CD4-positive, alpha-beta T cell treated with Interleukin-12 subunit alpha and Interleukin-12 subunit beta, for 1 hour (primary cell): ENCODE measurements at places on chromosomes 11 and 22.

GRCh38 chr11:9379041-9379440 lies 5.4 kb upstream of the IPO7 start:
- DNase-seq, result no peak

DNA sequence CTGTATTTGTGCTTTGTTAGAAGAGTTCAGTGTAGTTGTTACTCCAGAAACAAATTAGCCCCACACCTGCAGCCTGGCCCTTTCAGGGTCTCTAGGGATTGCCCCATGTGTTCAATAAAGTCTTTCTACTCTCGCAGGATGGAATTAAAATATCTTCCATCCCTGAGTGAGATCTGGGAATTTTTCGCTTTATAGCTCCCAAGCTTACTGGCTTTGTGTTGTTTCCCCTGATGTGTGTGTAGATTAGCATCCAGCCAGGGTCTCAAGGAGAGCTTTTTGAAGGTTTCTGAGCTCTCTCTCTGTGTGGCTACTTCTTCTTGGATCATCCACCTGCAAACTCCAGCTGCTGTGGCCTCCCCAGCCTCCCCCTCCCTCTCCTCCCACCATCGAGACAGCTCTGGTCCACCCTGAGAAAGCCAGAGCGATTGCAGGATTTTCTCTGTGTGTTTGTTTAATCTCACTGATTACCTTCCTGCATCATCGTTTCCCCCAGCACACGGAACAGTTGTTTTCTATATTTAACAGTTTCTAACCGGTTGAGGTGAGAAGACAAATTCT lies 553.5 kb downstream of the TBC1D22A start:
- DNase-seq, result no peak

DNA sequence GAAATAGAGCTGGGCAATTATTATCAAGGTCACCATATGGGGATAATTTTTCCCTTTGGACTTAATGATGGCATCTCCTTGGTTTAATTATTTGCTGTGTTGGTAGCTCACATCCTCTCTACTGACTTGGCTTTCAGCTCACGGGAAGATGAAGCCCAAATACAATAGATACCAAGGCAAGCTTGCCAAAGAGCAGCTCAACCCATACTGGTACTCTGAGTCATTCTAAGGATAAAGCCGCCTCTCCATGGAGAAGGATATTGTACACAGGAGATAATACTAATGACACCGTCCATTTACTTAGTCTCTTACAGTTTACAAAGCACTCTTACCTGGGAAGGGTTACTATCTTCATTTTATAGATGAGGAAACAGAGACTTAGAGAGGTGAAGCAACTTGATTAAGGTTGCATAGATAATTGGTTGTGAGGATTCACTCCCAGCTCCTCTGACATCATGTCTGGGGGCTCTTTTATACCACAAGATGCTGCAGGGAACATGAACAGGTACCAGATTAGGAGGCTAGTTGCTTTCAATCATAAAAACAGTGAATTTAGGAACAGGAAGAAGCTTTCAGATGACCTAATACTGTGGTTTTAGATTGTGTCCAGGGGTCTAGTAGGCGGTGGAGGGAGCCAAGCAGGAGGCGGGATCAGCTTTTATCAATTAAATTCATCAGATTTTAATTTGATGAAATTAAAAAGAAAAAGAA lies 48.3 kb upstream of the PICALM start:
- no peak for DNase-seq

- DNase-seq, result no peak
Observed at GRCh38 chr11:132621976-132622580, 910.2 kb downstream of the OPCML start.

- DNase-seq, result no peak
Observed at GRCh38 chr11:115162919-115163318, 341.3 kb downstream of the CADM1 start.

GRCh38 chr22:50697667-50698506 lies 25.3 kb downstream of the SHANK3 start:
- no peak for DNase-seq

DNA sequence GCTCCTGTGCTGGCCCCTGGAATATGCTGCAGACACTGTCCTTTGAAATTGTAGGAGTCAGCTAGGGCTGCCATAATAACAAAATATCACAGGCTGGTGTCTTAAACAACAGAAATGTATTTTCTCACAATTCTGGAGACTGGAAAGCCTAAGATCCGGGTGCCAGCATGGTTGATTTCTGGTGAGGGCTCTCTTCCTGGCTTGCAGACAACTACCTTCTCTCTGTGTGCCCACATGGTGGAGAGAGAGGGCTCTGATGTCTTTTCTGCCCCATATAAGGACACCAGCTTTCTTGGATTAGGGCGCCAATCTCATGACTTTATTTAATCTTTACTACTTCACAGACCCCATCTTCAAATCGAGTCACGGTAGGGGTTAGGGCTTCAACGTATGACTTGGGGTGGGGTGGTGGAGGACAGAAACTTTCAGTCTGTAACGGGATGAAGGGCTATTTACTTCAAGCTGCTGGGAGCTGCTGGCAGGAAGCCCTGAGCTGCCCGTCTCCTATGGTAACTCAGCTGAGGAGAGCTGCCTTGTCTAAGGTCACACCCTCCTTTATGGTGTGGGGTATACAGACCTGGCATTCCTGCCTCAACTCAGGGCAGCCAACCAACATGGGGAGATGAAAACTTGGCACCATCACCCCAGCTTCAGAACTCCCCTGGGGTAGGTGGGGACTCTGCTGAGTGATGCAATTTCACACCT lies 142.9 kb upstream of the ZBED5 start:
- DNase-seq, result no peak

DNA sequence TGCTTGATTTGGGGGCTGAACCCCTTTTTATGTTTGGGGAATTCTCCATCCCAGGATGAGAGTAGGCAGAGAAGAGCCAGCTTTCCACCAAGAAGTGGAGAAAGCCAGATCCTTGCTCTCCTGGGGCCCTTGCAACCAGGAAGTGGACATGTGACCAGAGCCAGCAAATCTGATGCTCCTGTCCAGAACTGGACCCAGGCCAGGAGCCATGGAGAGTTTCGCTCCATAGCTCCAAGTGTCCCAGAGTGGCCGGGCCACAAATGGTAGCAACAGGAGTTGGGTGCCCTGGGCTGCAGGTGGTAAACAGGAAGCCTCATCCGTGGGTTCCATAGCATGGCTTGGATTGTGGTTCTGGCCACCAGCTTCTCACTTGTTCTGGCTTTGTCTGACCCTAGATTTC lies 93.9 kb upstream of the CD82 start:
- DNase-seq, result no peak

- DNase-seq, result no peak
Observed at GRCh38 chr11:92122561-92122960, 102.1 kb upstream of the FAT3 start.

DNA sequence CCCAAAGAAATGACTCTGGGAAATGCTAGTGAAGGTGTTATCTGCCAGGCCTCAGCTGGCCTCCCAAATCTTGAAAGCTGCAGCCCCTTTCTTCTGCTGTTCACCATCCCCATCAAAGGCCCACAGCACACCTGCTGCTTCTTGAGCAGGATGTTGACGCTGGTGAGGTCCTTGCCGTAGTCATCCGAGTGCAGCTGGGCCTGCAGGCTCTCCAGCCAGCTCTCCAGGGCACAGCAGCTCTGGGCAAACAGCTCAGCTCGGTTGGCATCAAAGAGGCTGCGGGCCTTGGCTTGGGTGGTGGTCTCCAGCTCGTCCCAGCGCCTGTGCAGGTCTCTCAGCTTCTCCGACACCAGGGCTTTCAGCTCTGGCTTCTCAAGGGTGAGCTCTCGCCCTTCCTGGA lies 18.5 kb upstream of the RBM4B start:
- DNase-seq, result no peak

- peak; percentile 22 for DNase-seq
Observed at GRCh38 chr11:66126064-66126463, 56.0 kb downstream of the PACS1 start.

- DNase-seq, result no peak
Observed at GRCh38 chr11:128412847-128413791, 174.2 kb downstream of the ETS1 start.

GRCh38 chr11:23570828-23571227 lies 710.6 kb upstream of the CCDC179 start:
- no peak for DNase-seq

GRCh38 chr22:38233427-38233826 lies 31.6 kb downstream of the MAFF start:
- no peak for DNase-seq

DNA sequence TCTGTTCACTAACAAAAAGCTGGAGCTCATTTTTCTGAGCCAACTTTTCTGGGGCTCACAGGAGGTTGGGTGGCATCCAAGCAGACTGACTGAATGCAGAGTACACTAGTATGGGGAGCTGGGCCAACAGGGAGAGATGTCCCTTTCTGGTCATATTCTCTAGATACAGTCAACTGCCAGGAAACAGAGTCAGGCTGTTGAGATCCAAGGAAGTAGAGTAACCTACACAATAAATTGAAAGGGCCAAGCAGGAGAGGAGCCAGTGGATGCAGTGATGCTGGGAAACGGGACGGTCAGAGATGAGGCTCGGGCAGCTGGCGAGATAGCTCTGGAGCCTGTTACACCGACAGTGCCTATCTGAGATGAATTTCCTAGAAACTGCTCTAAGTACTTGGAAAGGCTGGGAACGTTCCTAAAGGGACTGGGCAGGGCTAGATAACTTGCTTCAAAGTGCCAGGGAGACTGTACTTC lies 71.1 kb downstream of the LARGE2 start:
- no peak for DNase-seq

DNA sequence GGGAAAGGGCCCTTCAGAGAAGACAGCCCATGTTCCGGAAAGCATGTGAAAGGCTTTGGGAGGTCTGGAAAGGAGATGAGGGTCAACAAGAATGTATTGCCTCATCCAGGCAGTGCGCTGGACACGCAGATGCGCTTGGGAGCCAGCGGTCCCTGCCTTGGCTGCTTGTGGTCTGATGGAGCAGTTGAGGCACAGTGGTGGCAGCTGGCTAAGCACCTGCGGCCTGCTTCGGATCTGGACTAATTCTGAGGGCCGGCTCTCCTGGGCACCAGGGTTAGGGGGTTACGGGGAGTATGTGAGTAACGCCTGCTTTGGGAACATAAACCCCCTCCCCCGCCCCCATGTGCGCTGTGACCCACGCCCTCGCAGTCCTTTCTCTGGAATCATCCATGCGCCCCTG lies 4.6 kb upstream of the TM7SF2 start:
- no peak for DNase-seq

- peak; percentile 79 for DNase-seq
Observed at GRCh38 chr11:67504950-67505581, at the start of gene PITPNM1. PITPNM1 (minus strand) TSS chr11:67505363; CDS start chr11:67504180, 1,183 bp downstream.

DNA sequence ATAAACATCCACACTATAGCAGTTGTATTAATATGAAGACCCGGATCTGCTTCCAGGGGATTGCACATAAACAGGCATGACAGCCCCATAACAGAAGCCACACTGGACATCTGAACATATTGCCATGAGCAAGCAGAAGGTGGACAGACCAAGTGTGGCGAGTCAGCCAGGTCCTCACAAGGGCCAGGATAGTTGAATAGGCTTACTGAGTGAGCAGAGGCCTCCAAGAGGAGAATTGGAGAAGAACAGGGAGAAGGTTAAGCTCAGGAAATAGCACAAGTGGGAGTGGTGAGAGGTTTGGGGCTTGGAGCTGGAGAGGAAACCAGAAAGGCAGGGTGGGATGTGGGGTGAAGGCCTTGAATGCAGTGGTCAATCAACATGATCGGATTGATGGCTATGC lies 10.8 kb downstream of the SLC35C1 start:
- DNase-seq, result no peak

- no peak for DNase-seq
Observed at GRCh38 chr11:110061296-110061695, 31.9 kb upstream of the ZC3H12C start.

GRCh38 chr22:35540595-35541253 lies at the start of gene RASD2:
RASD2 (plus strand) TSS chr22:35540831; CDS start chr22:35546810, 5,979 bp downstream.
- DNase-seq, result peak; percentile 50

DNA sequence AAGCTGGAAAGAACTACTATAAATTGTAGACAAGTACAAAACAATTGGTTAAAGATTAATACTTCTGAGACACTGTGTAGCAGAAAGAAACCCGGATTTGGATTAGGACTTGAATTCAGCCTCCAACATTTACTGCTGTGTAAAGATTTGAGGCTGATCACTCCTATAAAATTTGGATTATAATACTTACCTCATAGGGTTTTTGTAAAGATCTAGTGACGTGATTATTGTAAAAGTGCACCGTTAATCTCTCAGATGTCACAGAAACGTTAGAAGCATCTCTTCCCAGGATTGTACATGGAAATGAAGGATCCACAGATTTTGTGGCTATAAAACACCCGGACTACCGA lies 323 bp upstream of the HIKESHI start:
- DNase-seq, result no peak

DNA sequence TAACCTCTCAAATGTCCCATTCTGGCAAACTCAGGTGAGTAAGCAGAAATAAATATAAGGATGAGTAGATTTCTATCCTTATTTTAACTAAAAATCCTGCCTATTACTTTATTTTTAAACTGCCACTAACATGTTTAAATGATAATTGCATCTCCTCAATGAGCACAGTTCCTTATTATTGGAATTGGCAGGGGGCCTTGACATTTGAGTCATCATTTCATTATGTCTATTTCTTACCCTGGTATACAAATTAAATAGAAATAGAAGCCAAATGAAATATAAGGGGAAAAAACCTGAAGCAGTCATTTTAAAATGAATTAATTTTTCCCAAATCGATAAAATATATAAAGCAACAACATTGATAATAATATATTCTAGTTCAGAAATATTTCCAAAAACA lies 81.2 kb downstream of the GUCY1A2 start:
- no peak for DNase-seq

- no peak for DNase-seq
Observed at GRCh38 chr11:86414032-86414431, 39.3 kb downstream of the CCDC81 start.

- no peak for DNase-seq
Observed at GRCh38 chr11:1665313-1665712, 31.7 kb upstream of the KRTAP5-6 start.

DNA sequence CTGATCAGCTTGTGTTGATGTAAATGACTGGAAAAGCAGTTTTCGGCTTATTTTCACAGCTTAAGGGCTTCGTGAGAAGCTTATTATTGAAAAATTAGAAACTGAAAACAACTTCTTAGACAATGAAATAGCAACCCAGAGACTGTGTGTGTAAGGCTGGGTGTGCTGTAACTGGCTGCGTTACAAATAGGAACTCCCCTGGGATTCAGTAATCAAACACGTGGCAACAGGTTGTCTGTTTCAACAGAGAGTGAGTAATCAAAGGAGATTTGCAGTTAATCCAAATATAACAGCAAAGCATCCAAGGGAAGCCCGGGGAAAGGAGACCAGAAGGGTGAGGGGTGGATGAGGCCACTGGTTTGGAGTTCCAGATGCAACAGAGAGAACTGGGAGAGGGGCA lies 19.2 kb downstream of the NTM start:
- no peak for DNase-seq

DNA sequence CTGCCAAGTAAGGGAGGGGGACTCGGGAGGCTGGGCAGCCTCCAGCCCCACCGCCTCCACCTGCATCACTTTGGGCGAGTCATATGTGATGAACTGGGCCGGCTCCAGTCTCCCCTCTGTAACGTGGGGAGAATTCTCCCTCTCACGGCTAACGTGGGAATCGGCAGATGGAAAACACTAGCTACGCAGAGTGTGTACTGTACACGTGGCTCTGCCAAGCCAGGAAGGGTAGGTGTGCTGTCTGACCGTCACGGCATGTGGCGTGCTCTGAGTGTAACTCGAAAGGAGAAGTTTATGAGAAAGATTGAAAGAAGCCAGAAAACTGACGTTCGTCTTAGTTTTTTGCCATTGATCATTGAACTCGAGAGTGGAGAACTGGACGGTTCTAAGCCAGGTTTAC lies 13.7 kb downstream of the TRMU start:
- DNase-seq, result no peak

- no peak for DNase-seq
Observed at GRCh38 chr22:35051791-35052190, 14.2 kb upstream of the ISX start.

GRCh38 chr11:12552692-12553091 lies 121.5 kb upstream of the TEAD1 start:
- no peak for DNase-seq
